ENCODE measurements at places on chromosomes 1 and 21. TPM values are rescaled to one million over a fixed set of nuclear protein-coding genes. Genes with fewer than 3 reads are reported as not detected.

DNA sequence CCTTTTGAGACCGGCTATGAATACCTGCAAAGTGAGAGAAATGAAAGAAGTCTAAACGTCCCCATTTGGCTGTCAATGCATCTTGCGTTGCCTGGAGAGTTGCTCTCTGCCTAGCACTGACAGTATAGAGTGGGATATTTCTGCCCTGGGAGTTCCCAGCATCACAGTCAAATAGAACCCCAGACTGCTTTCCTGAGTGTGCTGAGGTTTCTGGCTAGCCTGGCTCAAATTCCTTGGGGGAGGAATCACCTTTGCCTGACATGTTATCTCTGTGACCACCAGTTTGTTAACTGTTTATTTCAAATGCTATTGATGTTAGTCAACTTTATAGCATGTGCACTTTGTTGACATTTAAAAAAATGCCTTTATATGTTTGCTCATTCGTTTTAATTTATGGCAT, 212.0 kb upstream of the FAM78B start:
- no peak overlapping the region for H3K27ac ChIP-seq
- no peaks in the 10 kb centered on the region for H3K36me3 ChIP-seq
- peaks cover 2% of the 10 kb centered on the region for H3K4me1 ChIP-seq
- no peak for DNase-seq

GRCh38 chr1:207848234-207848633, 62.7 kb downstream of the CD34 start:
- DNase-seq, result peak; percentile 55

GRCh38 chr21:45219517-45219916, 68.2 kb downstream of the POFUT2 start:
- H3K36me3 ChIP-seq, result peaks cover 88% of the 10 kb centered on the region
- DNase-seq, result no peak
- H3K27ac ChIP-seq, result no peak overlapping the region
- no peak overlapping the region for H3K4me3 ChIP-seq

- no peak overlapping the region for H3K4me3 ChIP-seq
- no peaks in the 10 kb centered on the region for H3K36me3 ChIP-seq
- H3K27ac ChIP-seq, result no peak overlapping the region
- H3K27me3 ChIP-seq, result peaks cover 2% of the 10 kb centered on the region
- H3K4me1 ChIP-seq, result peaks cover 3% of the 10 kb centered on the region
Observed at GRCh38 chr21:45326169-45326851, 38.6 kb upstream of the POFUT2 start.

DNA sequence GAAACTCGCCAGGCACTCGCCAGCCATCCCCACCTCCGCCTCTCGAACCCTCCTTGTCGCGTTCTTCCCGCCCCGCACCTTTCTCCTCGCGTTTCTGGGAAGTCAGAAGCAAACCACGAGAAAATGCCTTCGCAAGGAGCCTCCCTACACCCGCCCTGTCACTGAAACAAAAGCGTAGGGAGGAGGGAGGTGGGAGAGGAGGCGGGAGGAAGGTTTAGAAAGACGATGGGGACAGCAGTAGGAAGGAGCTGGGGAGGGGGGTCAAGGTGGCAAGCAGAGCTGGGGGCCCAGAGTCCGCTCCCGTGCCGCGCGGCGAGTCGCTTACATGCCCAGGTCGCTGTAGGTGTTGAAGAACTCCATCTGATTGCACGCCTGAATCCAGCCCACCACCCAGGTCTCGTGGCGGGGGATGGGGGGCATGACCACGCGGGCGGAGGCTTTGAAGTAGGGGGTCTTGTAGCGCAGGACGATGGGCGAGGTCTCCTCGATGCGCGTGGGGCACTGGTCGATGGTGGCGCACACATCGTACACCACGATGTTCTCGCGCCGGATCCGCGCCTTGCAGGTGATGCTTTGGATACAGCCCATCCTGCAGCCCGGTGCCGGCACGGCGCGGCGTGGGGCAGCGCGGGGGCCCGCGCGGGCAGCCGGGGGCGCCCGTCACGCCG, 1.0 kb downstream of the FAM78B start:
- no peak overlapping the region for H3K27ac ChIP-seq
- H3K4me1 ChIP-seq, result peaks cover 10% of the 10 kb centered on the region
- peak overlapping the region; percentile 62 for H3K4me3 ChIP-seq
- no peak for DNase-seq
- peaks cover 61% of the 10 kb centered on the region for H3K27me3 ChIP-seq
- H3K36me3 ChIP-seq, result no peaks in the 10 kb centered on the region

GRCh38 chr1:33298623-33299277, 22.1 kb downstream of the A3GALT2 start:
- peaks cover 16% of the 10 kb centered on the region for H3K36me3 ChIP-seq
- no peak overlapping the region for H3K4me3 ChIP-seq

DNA sequence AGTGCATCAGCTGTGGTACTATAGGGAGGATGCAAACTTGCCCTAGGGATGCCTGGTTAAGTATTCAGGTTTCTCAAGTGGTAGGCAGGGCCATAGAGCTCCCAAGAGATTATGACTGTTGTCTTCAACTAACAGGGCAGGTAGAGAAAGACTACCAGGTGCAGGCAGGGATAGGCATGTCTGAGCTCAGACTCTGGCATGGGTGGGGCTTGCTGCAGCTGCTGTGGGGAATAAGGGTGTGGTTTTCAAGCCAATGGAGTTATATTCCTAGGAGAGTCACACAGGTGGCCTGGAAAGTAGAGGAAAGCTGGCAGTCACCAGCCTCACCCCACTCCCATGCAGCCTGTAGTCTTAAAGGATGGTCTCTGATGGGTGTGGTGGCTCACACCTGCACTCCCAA, 673.4 kb upstream of the ADGRL4 start:
- no peak overlapping the region for H3K4me3 ChIP-seq
- no peaks in the 10 kb centered on the region for H3K27me3 ChIP-seq
- H3K36me3 ChIP-seq, result no peaks in the 10 kb centered on the region
- no peaks in the 10 kb centered on the region for H3K4me1 ChIP-seq
- no peak for DNase-seq

DNA sequence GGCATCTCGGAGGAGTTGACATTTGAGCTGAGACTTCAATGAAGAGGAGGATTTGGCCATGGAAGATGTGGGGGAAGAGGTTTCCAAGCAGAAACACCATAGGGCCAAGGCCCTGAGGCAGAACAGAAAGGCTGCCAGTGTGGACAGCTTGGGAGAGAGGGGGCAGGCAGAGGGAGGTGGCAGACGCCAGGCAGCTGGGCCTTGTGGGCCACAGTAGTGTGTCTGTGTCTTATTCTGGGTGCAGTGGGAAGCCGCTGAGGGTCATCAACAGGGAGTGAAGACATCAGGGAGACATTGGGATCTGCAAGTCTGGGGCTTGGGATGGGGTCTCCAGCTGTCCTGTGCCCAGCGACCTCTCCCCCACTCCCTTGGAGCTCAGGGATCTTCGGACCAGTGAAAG, 96.8 kb downstream of the LACTBL1 start:
- H3K4me1 ChIP-seq, result no peaks in the 10 kb centered on the region
- no peak overlapping the region for H3K27ac ChIP-seq
- no peaks in the 10 kb centered on the region for H3K36me3 ChIP-seq

DNA sequence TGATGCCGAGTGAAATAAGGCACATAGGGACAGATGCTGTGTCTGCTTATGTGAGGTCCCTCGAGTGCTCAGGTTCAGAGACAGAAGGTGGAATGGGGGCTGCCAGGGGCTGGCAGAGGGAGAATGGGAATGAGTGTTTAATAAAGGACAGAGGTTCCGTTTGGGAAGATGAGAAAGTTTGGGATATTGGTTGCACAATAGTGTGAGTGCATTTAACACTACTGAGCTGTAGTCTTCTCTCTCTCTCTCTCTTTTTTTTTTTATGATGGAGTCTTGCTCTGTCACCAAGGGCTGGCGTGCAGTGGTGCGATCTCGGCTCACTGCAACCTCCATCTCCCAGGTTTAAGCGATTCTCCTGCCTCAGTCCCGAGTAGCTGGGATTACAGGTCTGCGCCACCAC, 44.9 kb downstream of the TRAPPC10 start:
- H3K27me3 ChIP-seq, result no peaks in the 10 kb centered on the region
- H3K4me3 ChIP-seq, result no peak overlapping the region
- no peak for DNase-seq
- peaks cover 42% of the 10 kb centered on the region for H3K4me1 ChIP-seq

The WDR64 gene
- total RNA-seq, result not detected

The MORC3 gene
- total RNA-seq, result 43.6 TPM

The FAM72D gene
- total RNA-seq, result 18.2 TPM

The HHIPL2 gene
- total RNA-seq, result 0.10 TPM

The KCNE1 gene
- total RNA-seq, result 0.40 TPM

The TMEM200B gene
- total RNA-seq, result not detected

Measured in activated CD4-positive, alpha-beta memory T cell treated with anti-CD3 and anti-CD28 coated beads, Interleukin-2, amount 10 ng/mL, durations not matched to agents 7 days and 5 days (primary cell).